ENCODE measurements at places on chromosomes 3 and 15. TPM values are rescaled to one million over a fixed set of nuclear protein-coding genes. Genes with fewer than 3 reads are reported as not detected.

The FBXO40 gene
- total RNA-seq: 0.06 TPM

The HRG gene
- total RNA-seq: not detected

The AMIGO3 gene
- not detected for total RNA-seq

- DNase-seq: peak; percentile 43
- H3K27ac ChIP-seq: no peak overlapping the region
- H3K36me3 ChIP-seq: no peaks in the 10 kb centered on the region
- no peaks in the 10 kb centered on the region for H3K4me1 ChIP-seq
Measured at GRCh38 chr3:131277836-131278497, 103.6 kb upstream of the NUDT16 start.

- H3K36me3 ChIP-seq: no peaks in the 10 kb centered on the region
- H3K27me3 ChIP-seq: no peaks in the 10 kb centered on the region
- H3K4me3 ChIP-seq: no peak overlapping the region
- no peak for DNase-seq
- no peak overlapping the region for H3K27ac ChIP-seq
Measured at GRCh38 chr3:23751212-23751723, 54.5 kb upstream of the UBE2E1 start.

DNA sequence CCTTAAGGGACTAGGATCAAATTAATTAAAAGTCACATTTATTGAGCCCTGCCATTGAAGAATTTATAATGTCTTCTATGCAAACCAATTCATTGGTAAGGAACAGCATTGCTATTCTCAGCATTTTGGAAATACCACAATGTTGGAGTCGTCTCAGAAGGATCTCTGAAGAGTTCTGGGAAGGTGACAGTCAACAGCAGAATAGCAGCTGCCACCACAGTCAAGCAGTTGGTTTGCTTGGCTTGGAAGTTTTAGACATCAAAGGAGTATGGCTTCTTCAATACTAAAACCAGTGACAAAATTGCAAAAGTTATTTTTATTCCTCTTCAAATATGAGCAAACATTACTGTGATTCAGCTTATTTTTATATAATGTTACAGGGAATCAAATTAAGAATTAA, 167.9 kb downstream of the CNTN4 start:
- H3K4me3 ChIP-seq: no peak overlapping the region
- no peak for DNase-seq
- H3K36me3 ChIP-seq: no peaks in the 10 kb centered on the region
- H3K27ac ChIP-seq: no peak overlapping the region

- no peak overlapping the region for H3K4me3 ChIP-seq
- H3K4me1 ChIP-seq: peaks cover 17% of the 10 kb centered on the region
- H3K27me3 ChIP-seq: peaks cover 64% of the 10 kb centered on the region
Measured at GRCh38 chr3:128498127-128498626, 5.2 kb upstream of the GATA2 start.
